ENCODE measurements at places on chromosomes 3 and 15.

GRCh38 chr15:55980511-55980910 lies 12.9 kb downstream of the NEDD4 start:
- DNase-seq, result no peak

- no peak for DNase-seq
These were observed 22.1 kb downstream of the AGBL1 start for GRCh38 chr15:86101818-86102217.

GRCh38 chr3:45759851-45760250 lies 36.5 kb downstream of the SLC6A20 start:
- DNase-seq, result no peak

- DNase-seq, result no peak
These were observed 1072.0 kb downstream of the NSUN3 start for GRCh38 chr3:95134693-95135413.

GRCh38 chr3:42652251-42652610 lies 1.3 kb upstream of the ZBTB47 start:
- DNase-seq, result no peak

DNA sequence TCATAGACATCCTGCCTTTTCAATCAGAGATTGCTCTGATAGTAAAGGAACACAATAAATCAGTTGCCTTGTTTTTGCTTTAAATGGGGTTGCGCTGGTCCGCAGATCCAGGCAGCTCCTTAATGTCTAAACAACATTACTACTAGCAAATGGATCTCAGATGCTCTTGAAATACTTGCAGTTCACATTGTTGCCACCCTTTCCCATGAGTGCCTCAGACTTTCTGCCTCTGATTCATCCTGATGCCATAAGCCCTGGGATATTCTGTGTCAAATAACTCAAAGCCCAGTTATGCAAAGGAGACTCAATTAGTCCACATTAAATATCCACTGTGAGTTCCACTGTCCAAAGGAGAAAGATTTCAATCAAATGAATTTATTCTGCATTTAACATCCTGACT lies 196.7 kb downstream of the PLCH1 start:
- DNase-seq, result no peak

DNA sequence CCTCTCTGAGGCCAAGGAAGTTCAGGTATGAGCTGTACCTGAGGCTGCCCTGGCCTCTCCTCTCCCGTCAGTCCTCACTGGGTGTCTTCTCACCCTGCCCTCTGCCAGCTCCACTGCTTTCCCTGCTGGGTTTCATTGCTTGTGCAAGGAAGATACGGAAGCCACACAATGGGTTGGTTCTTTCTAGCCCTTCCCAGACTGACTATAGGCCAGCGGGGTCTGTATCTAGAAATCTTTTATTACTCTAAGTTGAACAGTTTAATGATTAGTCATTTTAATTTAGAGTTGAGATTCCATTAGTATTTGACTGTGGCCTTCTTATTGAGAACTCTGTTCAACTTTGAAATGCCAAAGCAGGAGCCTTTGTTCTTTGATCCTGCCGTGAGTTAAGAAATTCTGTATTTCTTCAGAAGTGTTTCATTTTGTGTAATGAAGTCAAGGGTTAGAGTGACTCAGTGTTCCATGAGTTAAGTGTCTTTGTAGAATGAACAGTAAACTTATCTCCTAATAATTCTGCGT lies 16.2 kb downstream of the C3orf62 start:
- no peak for DNase-seq

DNA sequence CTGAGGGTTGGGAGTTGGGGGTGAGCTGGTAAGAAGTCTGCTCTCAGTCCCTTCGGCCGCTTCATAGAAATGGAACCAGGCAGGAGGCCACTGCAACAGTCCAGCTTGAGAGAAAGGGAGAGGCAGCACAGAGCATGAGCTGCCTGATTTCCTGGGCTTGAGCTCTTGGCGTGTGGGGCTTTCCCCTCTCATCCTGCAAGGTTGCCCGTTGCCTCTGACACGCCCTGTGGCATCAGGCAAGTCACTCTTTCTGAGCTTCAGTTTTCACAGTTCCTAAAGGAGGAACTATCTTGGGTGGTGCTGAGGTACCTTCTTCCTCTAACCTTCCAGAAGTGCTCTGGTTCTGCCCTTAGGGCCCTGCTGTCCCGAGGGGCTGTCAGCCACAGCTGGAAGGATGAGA lies 4.9 kb downstream of the MESP2 start:
- DNase-seq, result no peak

- no peak for DNase-seq
These were observed 1259.0 kb downstream of the ZPLD1 start for GRCh38 chr3:103693831-103694230.

DNA sequence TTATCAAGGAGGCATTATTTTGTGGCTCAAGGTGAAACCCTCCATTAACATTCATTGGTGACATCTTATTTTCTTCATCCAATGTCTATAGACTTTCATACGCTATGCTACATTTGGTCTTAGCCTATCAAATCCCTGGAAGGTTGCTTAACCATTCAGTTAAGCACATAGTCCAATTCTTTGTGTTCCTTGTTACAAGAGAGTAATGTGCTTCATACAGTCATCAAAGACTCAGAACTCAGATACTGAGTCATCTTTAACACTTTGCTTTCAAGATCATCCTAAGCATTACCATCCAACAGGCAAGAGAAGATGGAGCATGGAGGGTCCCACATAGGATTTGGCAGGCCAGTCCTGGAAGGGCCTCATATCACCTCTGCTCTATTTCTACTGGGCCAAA lies 1202.1 kb downstream of the ROBO1 start:
- no peak for DNase-seq

DNA sequence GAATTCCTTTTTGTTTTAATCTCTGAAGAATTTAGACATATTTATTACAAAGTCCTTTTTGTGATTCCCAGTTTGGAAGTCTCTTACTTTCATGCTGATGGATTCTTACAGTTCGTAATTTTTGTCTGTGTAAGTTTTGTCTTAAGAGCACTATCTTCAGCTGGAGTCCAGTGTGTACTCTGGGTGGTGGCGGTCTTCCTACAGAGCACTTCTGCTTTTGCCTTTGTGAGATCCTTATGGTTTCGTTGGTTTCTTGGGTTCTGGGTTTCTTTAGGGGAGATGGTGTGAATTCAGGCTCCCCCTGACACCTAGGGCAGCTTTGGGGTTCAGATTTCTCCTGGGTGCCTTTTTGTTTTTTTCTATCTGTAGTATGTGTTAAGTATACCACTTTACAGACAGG lies 45.3 kb downstream of the PLS1 start:
- DNase-seq, result no peak

DNA sequence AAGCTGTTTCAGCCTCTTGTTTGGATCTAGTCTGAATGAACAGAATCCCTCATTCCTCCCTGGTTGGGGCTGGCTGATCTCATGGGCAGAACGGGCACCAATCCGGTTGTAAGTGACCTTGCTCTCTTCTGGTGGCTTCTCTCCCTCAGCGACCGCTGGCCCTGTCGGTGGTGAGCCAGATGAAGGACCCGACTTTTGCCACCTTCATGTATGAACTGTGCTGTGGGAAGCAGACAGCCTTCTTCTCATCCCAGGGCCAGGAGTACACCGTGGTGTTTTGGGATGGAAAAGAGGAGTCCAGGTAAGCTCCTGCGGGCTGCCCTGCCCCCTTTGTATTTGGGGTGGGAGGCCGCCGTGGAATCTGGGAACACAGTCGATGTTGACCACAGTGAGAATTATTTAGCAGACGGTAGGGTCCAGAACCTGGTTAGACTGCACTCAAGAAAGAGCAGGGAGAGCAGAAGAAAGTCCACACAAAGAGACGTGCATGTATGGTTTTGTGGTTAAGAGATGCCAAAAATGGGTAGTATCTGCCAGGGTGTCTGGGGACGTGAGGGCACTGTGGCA lies 138.8 kb downstream of the LRRK1 start:
- no peak for DNase-seq

- no peak for DNase-seq
These were observed 5.1 kb downstream of the ONECUT1 start for GRCh38 chr15:52784799-52785671.

DNA sequence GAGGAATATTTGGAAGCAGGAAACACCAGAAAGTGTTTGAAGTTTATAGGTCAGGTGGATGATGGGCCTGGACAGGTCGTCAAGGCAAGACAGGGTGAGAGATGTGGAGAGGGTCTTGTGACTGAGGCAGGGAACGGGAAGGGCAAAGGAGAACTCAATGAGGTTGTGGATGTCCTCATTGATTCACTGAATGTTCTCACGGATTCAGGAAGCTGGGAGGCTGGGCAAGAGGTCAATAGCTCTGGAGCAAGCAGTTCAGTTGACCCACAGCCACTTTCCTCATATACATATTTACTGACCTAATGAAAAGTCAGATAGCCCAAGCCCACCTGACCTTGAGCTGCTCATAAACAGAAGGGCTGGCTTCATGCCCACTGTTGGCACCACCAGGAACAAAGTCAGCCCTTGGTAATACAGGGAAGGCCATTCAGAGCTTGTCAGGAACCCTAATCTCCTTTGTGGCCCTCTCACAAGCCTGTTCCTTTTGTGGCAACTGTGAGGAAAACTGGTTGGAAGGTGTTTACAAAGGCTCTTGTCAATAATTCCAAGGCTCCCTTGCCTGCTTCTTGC lies 31.6 kb downstream of the ARRDC4 start:
- no peak for DNase-seq

- no peak for DNase-seq
These were observed 180.3 kb upstream of the TSC22D2 start for GRCh38 chr3:150227839-150228238.

- DNase-seq, result peak; percentile 1
These were observed 159.7 kb downstream of the POLR2M start for GRCh38 chr15:57866149-57866736.

DNA sequence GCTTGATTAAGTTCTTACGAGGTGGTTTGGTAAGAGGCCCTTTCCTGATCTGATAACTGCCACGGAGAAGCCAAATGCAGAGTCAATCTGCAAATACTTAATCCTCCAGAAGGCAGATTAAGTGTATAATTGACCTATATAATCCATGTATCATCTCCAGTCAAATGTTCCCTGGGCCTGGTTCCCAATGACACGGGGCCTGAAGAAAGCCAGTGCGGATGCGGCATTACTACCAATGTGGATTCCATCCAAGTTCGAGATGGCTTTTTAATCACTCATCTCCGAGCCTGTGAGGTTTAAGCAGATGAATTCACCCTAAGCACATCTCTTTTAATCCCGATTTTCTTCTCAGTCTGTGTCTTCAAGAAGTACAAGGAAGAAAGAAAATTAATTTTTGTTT lies 60.0 kb upstream of the FEZF2 start:
- no peak for DNase-seq

DNA sequence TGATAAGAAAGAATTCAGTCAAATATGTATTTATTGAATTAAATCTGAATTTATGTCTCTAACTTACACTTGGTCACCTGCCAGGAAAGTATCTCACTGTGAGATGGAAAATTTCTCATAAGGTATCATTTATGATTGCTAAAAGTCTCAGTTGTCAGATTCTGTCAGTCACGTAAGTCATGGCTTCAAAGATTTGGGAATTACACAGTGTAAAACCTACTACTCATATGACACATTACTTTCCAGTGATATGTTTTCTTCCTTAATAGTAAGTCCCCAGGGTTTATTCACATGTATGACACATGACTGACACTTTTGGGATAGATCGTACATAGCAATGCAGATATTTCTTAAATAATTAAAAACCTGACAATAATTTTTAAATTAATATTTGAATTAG lies 792.2 kb downstream of the PLOD2 start:
- no peak for DNase-seq

GRCh38 chr3:36488077-36488789 lies 107.9 kb downstream of the STAC start:
- DNase-seq, result no peak

- no peak for DNase-seq
These were observed 69.3 kb upstream of the SMAD3 start for GRCh38 chr15:66996094-66996493.

GRCh38 chr3:100941041-100941440 lies 52.2 kb downstream of the ABI3BP start:
- no peak for DNase-seq

DNA sequence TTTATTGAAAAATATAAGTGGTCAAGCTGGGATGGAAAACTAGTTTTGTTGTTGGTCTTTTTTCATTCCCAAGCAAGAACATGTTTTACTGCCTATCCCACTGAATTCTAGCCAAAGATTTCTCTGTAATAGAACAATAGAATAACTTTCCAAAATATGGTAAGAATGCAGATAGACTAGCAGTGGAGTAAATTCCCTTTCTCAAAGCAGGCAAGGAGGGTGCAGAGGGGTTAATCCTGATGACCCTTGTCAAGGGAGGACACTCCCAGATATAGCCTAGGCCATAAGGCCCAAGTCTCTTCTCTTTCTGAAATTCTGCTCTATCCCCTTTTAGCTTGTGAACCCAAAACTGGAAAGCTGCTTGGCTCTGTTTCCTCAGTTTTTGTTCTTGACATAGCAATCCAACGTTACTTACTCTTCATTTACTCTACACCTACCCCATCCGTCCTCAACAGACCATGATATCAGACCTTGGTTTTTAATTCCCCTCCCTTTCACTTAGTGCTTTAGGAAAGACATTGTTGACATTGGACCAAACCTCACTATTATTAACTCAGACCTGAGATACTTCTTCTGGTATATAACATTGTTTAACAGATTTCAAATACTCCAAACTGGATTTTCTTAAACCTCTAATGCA lies 453.6 kb upstream of the THBS1 start:
- DNase-seq, result no peak

GRCh38 chr15:89502867-89503595 lies 6.6 kb upstream of the RHCG start:
- DNase-seq, result no peak

GRCh38 chr3:61612211-61613194 lies 51.1 kb downstream of the PTPRG start:
- DNase-seq, result no peak

- no peak for DNase-seq
These were observed 32.2 kb upstream of the SEC22A start for GRCh38 chr3:123169492-123169929.

DNA sequence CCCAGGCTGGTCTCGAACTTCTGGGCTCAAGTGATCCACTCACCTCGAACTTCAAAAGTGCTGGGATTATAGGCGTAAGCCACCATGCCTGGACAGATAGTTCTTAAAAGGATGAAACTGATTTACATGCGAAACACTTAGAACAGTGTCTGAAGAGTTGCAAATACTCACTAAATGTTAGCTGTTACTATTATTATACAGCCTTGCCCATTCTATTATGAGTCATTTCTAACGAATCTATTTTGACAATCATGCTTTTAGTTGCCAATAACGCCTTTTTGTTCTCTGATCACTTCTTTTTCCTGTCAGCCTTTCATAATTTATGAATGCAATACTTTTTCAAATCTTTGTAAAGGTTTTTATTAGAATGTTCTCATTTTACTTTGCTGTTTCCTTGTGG lies 112.7 kb downstream of the SNRK start:
- no peak for DNase-seq
